ENCODE measurements at places on chromosomes 3 and 15.

DNA sequence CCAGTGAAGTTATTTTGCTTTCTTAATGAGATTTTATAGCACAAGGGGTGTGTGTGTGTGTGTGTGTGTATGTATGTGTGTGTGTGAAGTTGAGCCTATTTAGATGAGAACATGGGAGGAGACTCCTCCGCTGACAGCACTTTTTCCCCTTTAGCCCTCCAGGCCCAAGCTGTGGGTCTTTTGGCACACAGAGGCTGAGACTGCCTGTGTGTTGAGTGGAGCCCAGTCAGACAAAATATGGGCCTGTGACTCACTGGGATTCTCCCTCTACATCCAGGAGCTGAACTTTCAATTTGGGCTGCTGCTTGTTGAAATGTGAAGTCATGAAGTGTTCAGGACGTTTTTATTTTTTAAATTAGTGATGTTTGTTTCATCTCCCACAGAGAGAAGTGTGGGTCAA lies 108.0 kb downstream of the MFSD1 start:
- no peak for DNase-seq

DNA sequence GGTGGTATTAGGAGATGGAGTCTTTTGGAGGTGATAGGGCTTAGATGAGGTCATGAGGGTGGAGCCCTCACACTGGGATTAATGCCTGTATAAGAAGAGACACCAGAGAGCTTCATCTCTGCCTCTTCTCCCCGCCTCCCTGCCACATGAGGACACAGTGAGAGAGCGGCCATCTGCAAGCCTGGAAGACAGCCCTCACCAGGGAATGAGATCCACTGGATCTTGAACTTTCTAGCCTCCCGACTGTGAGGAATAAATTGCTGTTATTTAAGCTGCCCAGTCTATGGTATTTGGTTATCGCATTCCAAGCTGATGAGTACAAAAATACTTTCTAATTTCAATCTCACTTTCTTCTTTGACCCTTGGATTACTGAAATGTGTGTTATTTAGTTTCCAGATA lies 121.4 kb downstream of the OCA2 start:
- no peak for DNase-seq

DNA sequence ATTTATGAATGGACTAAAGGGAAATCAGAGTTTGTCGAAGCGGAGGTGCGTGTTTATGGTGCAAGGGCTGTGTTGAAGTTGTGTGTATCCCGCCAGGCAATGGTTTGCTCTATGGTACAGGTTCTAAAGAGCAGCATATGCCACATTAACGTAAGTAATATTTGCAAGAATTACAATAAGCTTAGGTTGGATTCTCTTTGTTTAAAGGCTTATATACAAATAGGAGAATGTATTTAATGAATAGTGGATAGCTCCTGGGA lies 800 bp downstream of the EPHA3 start:
- DNase-seq, result no peak

- peak; percentile 43 for DNase-seq
Measured at GRCh38 chr3:41002104-41002503, 197.2 kb upstream of the CTNNB1 start.

- no peak for DNase-seq
Measured at GRCh38 chr15:79431636-79432344, at the start of gene MINAR1. TSS of gene MINAR1 (plus strand) at chr15:79432336. CDS start at chr15:79456148, 23,812 bp downstream.

DNA sequence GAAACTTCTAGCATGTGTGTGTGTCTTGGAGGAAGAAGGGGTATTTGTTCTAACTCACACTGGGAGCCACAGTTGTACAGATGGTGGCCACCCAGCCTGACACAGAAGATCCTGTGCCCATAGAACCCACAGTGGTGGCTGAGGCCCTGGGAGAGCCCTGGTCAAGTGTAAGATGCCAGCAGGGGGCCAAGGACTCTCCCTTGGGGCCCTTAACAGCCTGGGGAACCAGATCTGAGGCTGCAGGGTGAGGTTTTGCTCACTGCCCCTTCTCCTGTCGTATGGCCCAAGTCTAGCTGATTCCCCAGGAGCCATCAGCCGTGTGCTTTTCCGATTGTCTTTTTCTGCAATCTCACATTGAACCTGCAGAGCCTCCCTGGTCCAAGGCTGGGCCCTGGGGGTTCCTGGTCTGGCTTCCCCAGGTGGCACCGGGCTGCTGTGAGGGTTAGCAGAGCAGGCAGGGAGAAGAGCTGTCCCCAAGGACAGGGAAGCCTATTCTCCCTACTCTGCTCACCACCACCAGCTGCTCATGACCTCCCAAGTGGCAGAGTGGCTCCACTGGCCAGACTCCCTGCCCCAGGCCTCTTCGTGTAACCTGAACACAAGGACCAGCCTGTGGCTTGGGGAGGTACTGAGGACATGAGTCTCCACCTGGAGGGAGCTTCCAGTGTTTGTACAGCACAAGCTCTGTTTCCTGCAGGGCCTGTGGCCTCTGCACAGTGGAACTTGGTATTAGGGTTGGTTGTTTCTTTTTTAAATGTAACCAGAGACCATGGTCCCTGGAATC lies 51.9 kb downstream of the CA12 start:
- DNase-seq, result peak; percentile 44

DNA sequence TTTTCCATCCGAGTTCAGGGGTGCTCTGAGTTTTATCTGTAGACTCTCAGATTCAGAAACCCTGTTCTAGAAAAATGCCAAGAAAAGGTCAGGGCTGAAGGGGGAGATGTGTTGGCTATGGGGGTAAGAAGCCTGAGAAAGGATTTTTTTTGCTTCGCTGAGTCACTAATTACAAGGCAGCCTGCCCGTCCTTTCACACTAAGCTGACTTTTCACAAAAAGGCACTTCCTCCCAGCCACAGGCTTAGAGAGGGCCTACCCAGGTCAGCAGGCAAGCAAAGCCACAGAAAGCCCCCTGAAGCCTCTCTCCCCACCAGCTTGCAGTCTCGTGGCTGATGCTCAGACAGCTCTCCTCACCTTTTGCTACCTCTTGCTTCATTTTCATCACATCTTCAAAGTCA lies 192.6 kb upstream of the PRICKLE2 start:
- DNase-seq, result no peak

GRCh38 chr3:37923569-37924040 lies 61.9 kb downstream of the CTDSPL start:
- no peak for DNase-seq

GRCh38 chr15:42845581-42845980 lies 75.0 kb downstream of the TTBK2 start:
- DNase-seq, result no peak

DNA sequence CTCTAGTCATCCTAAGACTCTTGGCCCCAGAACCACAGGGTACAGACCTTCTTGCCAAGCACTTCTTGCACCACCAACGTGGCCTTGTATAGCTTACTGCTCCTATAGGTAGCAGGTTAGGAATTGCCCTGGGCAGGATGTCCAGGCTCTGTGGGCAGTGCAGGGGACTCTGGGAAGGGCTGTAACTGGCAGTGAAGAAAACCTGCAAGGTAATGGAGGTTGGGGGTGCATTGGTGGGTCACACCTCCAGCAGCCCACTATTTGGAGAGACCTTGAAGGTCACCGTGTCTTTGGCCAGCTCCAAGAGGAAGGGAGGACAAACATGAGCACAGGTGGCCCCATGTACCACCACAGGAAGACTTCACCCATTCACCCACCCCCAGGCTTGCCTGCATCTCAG lies 21.3 kb upstream of the XYLB start:
- DNase-seq, result no peak

DNA sequence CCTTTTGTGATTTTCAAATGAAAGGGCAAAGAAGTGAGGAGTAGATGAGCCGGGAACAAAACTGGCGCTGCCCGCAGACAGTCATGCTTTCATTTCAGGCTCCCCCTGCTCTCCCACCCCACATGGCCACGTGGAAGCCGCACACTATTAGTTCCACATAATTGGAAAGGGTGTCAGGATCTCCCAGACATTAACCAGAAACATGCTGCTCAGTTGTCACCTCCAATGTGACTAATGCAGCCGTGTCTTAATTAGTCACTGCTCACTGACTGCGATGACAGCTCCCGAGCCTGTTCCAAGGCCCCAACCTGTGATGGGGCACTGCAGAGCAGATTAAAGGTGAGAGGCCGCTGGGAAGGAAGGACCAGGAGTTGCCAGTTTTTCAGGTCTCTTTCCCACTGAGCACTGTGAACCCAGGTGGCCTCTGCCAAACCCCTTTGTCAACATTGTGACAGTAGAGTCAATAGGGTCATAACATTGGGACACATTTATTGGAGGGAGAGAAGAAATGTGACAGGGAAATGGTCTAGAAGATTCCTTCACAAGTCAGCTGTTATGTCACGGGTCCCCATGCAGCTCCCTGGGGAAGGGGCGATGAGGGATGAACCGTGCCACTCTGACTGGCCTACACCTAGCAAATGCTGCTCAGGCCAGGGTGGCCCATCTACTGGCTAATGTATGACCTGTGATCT lies 38.6 kb upstream of the SFMBT1 start:
- no peak for DNase-seq

- no peak for DNase-seq
Measured at GRCh38 chr15:47273864-47274263, 443.4 kb upstream of the SEMA6D start.

- no peak for DNase-seq
Measured at GRCh38 chr15:45510758-45511280, 11.7 kb downstream of the SLC30A4 start.

- DNase-seq, result no peak
Measured at GRCh38 chr15:89799011-89799911, 15.4 kb downstream of the ANPEP start.

DNA sequence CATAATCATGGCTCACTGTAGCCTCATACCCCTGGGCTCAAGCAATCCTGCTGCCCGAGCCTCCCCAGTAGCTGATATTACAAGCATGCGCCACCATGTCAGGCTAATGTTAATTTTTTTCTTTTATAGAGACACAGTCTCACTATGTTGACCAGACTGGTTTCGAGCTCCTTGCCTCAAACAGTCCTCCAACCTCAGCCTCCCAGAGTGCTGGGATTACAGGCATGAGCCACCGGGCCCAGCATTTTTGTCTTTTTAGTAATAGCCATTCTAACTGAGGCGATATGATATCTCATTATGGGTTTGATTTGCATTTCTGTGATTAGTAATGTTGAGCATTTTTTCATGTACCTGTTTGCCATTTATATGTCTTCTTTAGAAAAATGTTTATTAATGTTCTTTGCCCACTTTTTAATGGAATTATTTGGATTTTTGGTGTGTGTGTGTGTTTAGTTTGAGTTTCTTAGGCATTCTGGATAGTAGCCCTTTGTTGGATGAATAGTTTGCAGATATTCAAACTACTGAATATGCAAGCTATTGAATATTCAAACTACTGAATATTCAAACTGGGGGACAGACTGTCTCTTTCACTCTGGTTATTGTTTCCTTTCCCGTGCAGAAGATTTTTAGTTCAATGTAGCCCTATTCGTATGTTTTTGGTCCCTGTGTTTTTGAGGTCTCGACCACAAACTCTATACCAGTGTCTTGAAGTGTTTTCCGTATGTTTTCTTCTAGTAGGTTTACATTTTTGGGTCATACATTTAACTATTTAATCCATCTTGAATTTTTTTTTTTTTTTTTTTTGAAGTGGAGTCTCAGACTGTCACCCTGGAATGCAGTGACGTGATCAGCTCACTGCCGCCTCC lies 39.2 kb downstream of the CCDC66 start:
- DNase-seq, result no peak

GRCh38 chr3:65422154-65422553 lies 616.6 kb downstream of the MAGI1 start:
- no peak for DNase-seq

DNA sequence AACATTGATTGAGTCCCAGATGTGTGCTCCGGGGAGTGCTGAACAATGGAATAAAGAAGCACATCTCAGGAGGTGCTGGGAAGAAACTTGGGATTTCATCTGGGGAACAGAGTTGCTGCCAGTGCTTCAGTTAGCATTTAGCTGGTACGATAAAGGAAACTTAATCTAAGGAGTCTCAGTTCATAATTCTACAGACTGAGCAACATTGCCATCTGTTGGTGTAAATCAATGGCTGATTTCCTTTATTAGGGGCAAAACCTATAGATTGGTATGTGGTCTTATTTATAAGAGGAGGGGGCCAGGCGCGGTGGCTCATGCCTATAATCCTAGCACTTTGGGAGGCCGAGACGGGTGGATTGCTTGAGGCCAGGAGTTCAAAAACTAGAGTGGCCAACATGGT lies 8.9 kb downstream of the MKRN2OS start:
- no peak for DNase-seq

GRCh38 chr15:44593042-44593736 lies 56.2 kb downstream of the EIF3J start:
- DNase-seq, result no peak

DNA sequence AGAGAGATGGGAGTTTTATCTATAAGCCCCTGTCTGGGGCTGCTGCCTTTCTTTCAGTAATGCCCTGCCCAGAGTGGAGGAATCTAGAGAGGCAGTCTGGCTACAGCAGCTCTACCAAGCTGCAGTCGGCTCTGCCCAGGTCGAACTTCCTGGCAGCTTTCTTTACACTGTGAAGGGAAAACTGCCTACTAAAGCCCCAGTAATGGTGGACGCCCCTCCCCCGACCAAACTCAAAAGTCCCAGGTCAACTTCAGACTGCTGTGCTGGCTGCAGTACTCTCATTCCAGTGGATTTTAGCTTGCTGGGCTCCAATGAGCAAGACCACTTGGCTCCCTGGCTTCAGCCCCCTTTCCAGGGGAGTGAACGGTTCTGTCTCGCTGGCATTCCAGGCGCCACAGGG lies 65.9 kb upstream of the RARB start:
- DNase-seq, result no peak

GRCh38 chr3:40308725-40309417 lies 636 bp upstream of the EIF1B start:
- no peak for DNase-seq

DNA sequence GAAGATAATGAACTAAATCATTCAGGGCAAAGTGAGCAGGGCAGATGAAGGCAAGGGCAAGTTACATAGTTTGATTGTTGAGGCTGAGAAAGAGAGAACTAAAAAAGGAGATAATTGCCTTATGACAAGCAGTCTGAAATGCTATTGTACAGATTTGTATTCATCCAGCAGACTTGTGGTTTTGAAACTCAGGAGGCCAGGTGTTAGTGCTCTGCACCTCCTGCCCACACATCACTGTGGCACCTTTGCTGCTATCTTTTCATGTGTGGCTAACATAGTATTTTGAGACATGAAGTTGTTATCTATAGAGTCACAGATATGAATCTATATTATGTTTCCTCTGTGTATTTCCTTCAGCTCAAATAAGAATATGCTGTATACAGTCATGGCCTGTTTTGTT lies 24.3 kb upstream of the SUCLG2 start:
- peak; percentile 64 for DNase-seq

DNA sequence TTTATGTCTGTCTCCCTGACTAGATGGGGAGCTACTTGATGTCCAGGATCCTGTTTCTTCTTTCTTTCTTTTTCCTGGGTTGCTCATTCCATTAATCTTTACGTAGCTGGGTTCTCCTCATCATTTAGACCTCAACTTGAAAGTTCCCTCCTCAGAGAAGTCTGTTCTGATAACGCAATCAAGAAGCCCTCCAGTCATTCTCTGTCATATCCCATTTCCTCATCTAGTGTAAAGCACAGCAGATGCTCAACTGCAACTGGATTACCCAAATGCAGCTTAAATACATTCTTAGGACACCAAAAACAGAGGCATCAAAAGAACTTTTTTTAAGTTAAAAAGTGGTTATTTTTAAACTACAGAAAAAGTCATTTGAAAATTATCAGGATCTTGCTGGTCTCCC lies 51.7 kb upstream of the ST3GAL6 start:
- DNase-seq, result no peak

GRCh38 chr15:80404761-80405553 lies 775 bp downstream of the ARNT2 start:
- peak; percentile 45 for DNase-seq
